Activated CD4-positive, alpha-beta T cell treated with anti-CD3 and anti-CD28 coated beads for 24 hours (primary cell): ENCODE measurements at places on chromosomes 5 and 9.

- no peak for DNase-seq
Measured at GRCh38 chr5:92694067-92694466, 887.0 kb downstream of the NR2F1-AS1 start.

GRCh38 chr5:57370376-57370775, 112.2 kb downstream of the ACTBL2 start:
- DNase-seq = no peak

GRCh38 chr5:150498501-150498900, 9.4 kb upstream of the NDST1 start:
- no peak for DNase-seq

- no peak for DNase-seq
Measured at GRCh38 chr9:6305954-6306563, 22.1 kb upstream of the TPD52L3 start.

DNA sequence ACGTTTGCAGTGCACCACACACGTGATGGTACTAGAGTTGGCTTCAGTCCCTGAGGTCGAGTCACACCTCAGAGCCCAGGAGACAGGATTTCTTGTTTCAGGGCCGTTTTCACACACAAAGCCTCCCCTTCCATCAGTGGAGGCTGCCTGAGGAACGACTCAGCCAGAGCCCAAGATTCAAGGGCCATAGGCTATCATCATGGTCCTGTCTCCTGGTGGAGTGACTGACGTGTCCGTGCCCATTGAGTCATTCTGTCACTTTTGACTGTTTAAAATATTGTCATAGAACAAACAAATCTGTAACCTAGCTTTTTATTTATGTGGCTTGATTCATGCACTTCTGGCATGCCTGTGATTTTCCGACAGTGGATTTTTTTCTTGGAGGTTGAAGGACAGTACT, 28.3 kb downstream of the CAMK2A start:
- no peak for DNase-seq

GRCh38 chr9:120932086-120932823, 5.7 kb upstream of the TRAF1 start:
- DNase-seq = no peak

GRCh38 chr5:59091965-59092364, 509.1 kb downstream of the RAB3C start:
- no peak for DNase-seq

- no peak for DNase-seq
Measured at GRCh38 chr5:140828362-140828737, 590 bp downstream of the PCDHA6 start.

DNA sequence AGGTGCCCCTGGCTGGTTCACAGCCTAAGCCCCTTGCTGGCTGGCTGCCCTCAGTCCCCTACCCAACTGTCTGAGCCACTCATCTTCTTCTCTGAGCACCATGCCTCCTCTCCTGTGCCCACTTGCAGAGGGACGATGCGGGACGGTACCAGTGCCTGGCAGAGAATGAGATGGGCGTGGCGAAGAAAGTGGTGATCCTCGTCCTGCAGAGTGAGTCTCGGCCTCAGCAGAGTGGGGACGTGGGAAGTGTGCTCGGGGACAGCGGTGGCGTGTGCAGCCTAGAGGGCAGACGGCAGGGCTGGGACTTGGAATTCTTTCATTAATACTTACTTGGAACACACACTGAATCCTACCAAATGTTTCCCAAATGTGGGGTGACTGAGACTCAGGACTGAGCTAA, 34.3 kb upstream of the ASS1 start:
- no peak for DNase-seq

GRCh38 chr9:121607434-121608167, 43.8 kb upstream of the DAB2IP start:
- DNase-seq = no peak

DNA sequence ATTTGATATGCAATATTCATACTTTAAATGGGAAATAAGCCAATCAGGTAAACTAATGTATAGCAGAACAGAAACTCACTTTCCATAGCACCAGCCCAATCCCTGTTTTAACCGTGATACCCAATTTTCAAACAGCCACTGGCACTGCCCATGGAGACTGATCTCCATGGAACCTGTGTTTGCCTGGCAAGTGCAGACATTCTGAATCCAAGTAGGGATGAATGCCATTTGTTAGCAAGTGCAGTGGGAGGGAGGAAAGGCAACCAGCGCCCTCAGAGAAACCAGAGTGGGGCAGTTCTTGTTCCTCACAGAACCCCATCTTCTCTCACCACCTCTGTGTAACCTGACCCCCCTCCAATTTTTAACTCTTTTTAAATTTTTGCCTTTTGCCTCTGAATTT, 229.1 kb downstream of the CTNND2 start:
- DNase-seq = no peak

DNA sequence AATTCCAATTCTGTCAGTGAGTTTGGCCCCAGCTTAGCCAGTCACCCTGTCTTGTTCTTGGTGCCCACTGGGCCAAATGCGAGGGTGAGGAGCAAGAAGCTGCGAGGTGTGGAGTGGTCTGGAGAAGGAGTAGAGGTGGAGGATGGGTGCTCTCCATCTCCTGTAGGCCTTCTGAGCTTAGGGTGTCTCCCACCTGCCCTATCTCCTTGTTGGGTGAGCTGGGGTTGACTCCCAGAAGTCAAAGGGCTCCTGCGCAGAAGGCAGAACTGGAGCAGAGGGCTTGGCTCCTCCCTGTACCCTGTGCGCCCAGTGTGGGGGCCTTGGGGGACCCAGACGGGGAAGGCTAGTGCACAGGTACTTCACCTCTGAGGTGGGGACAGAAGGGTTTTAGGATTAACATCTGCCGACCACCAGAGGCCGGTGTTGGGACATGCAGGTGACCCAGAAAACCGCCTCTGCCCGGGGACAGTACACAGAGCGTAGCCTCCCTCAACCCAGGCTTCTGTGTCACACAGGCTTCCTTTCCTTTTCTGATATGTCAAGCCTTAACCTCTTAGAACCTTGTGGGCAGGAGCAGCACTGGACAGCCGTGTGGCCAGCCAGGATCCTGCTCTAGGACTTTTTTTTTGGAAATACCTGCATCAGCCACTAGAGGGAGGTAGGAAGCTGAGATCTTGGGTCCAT, 16.9 kb downstream of the IL5 start:
- DNase-seq = peak; percentile 50

DNA sequence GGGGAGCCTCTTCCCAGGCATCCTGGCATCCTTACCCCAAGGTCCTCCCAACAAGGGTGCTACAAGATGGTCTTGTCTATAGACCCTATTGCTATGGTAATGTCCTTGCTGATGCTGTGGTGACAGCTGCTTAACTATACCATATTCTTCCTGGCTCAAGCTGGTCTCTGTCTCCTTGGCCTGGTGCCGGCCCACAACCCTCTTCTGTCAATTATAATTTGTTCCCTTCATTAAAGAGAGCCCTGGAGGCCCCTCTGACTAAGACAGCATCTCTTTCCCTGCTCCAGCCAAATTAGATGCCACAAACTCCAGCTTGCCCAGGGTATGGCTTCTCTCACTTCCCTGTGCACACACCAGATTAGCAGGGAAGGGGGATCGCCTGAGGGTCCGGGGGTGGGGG, 86.7 kb downstream of the PSD2 start:
- no peak for DNase-seq

- no peak for DNase-seq
Measured at GRCh38 chr9:138095813-138096518, 218.4 kb downstream of the CACNA1B start.

GRCh38 chr9:14437354-14438231, 123.7 kb upstream of the NFIB start:
- DNase-seq = no peak

DNA sequence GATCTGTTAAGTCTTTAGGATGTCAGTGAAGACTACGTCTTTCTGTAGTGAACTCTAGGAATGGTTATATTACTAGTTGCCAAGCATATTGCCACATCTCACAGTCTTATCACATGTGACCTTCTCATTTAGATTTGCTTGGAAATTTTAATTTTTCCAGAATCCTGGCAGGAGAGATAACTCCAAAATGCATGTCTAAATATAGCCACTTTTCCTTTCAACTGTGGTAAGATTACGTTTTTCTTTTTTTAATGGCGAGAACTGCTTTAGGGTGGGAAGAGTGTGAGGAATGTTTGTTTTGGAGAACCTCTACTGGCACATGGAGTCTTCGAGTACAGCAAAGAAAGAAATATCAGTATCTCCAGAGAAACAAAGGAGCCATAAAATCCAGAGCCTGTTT, 91.7 kb upstream of the ADAMTSL1 start:
- DNase-seq = no peak

- no peak for DNase-seq
Measured at GRCh38 chr5:9338796-9339195, 207.1 kb downstream of the SEMA5A start.

GRCh38 chr5:147152086-147152485, 82.7 kb upstream of the STK32A start:
- DNase-seq = no peak

GRCh38 chr5:31993165-31993961, 180.8 kb downstream of the GOLPH3 start:
- DNase-seq = no peak

DNA sequence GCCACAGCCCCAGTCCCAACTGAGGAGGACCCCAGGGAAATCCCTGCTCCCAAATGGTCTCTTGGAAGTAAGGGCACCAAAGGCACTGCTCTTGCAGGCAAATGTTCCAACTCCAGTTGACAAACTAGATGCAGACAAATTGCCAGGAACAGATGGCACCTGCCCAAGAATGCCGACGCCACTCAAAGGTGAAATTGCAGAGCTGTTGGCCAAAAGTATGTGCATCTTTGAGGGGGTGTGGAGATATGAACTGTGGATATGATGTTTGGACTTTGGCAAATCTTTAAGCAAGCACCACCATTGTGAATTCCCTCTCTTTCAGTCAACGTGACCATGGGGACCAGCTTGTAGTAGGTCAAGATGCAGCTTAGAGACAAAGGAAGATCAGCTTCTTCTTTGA, 12.0 kb upstream of the CPLX2 start:
- no peak for DNase-seq

DNA sequence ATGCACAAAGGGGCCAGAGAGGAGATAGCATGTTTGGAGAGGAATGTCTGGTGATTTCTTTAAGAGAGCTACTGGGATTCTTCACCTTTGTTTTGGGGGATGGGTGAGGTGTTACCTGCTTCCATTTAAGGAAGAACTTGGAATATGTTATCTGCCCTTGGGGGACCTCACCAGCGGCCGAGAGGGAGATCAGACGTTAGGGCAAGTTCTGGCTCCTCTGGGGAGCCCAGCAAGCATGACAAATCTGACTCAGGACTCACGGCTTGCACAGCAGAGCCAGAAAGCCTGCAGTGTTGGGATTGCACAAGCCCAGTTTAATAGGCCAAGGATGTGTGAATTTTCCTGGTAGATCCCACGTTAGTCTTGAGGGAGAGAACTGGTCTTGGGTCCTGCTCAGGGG, 40.3 kb downstream of the SLC28A3 start:
- no peak for DNase-seq

DNA sequence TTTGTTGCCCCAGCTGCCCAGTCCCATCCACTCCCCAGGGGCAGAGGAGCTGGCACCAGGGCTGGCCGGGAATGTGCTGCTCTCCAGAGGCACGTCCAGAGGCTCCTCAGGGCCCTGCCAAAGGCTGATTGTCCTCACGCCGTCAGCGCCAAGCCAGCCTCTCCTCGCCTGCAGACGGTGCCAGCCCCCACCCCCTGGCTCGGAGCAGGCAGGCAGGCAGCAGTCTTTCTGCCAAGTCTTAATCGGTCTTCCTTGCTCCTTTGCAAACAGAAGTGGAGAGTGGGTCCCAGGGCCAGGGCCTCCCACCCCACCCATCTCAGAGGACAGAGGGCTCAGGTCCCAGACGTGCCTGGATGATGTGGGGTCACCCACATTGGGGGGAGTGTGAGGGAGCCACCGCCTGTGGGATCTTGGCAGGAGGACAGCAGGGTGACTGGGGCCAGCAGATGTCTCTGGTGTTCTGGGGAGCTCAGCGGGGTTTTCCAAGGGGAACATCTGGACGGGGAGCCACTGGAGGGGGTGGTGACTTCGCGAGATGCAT, 36.3 kb downstream of the FAM163B start:
- no peak for DNase-seq

DNA sequence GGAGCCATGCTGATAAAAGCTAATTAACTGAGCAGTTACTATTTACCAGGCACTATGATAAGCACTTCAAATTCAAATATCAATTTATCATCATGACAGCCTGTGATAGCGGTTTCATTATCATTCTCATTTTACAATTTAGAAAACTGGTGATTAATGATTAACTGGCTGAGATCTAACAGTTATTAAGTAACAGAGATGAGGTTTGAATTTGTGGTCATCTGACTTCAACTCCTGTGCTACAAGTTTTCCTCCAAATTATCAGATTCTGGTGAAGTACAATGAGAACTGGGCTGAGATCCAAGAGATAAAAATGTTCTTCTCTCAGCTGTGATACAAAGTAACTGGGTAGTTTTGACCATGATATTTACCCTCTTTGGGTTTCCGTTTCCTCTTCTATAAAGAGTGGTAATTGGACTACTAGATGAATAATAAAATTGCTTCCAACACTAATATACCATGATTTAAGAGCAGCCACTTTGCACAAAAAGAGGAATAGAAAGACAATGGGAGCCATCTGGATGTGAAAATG, 74.5 kb upstream of the CCNG1 start:
- DNase-seq = no peak

GRCh38 chr5:36875051-36875789, 1.3 kb upstream of the NIPBL start:
- peak; percentile 24 for DNase-seq

DNA sequence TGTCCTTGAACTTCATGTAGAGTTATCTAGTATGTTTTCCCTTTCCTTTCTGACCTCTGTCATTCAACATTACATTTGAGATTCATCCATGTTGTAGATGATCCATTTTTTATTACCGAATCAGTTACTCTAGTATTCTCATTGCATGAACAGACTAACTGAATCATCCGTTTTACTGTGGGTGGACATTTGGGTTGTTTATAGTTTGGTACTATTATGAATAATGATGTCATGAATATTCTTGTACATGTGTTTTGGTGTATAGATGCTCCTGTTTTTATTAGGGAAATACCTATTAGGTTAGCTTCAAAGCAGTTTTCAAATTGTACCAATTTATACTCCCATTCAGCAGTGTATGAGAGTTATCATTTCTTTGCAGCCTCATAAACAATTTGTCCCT, 94.3 kb upstream of the NIPAL4 start:
- DNase-seq = no peak

DNA sequence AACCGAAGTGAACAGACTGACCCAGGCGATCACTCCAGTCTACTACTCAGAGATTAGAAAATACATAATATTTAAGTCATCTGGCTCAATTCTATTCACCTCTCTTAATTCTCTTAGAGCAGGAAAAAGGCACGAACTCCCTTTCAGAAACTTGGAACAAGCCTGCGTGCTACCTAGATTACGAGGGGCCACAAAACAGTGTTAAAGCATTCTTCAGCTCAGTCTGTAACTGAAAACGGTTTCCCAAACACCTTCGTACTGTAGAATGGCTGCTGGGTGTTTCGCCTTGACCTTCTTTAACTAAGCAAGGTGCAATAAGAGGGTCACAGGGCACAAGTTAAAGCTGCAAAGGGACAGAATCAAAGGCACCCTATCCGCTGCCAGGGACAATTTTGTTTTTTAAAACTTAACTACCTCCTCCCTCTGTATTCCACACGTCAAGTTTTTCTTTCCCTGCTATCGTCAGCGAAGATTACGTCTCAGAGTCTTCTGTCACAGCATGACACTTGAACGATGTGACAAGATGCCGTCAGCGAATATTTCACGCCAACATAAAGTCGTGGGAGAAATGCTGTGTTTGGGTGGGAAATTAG, 687 bp downstream of the LYSMD3 start:
- no peak for DNase-seq

GRCh38 chr9:126057121-126057825, 269.4 kb upstream of the MVB12B start:
- no peak for DNase-seq

- DNase-seq = peak; percentile 47
Measured at GRCh38 chr9:36008774-36009300, 27.9 kb upstream of the RECK start.

- no peak for DNase-seq
Measured at GRCh38 chr9:36543916-36544315, 28.8 kb upstream of the MELK start.
